ENCODE measurements at places on chromosomes 16 and 17. TPM values are rescaled to one million over a fixed set of nuclear protein-coding genes. Genes with fewer than 3 reads are reported as not detected.

- DNase-seq, result no peak
Observed at GRCh38 chr16:1565083-1565805, 31.8 kb downstream of the TMEM204 start.

DNA sequence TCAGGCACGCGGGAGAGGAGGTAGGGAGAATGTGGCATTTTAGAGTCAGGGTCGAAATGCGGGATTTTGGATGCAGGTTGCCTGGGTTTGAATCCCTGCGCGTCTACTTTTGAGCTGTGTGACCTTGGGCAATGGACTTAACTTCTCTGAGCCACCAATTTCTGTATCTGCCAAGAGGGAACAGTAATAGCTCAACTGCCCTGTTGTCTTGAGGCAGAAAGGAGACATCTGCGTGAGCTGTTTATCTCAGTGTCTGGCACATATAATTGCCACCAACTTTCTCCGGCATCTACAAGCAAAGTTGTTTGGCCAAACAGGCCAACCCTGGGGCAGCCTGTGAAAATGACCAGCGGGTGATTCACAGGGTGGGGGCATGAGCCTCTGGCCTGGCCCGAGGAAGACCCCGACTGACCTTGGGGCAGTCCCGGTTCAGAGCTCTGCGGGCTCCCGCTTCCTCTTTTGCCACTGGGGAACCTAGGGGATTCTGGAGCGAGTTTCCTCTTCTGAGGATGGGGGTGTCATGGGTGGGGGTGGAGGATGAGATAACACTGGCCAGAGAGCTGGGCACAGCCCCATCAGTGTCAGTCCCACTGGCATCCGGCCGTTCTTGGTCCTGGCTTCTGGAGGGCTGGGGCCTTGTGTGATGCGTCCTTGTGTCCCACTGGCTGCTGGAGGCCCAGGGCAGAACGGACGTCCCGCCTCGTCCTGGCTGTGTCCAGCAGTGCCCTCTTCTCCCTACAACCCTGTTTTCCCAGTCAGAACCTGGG lies 1.3 kb downstream of the SNN start:
- no peak for DNase-seq

The GLIS2 gene
- 0.10 TPM for total RNA-seq

DNA sequence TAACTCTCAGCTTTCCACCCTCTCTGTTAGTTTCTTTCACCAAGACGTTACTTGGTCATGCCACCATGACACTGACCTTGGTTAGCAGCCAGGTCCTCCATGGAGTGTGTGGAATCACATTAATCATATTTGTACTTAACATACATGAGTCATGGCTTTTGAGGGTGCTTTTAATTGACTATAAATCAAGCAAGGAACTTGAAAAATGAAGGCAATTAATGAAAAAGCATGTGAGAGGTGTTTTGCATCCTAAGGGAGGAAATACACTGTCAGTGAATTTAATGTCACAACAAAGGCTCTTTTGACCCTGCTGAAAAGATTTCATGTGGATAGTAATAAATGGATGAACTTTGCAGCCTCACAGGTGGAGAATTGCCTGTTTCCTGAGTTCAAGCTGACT lies 240.7 kb downstream of the CDH13 start:
- no peak for DNase-seq

GRCh38 chr16:69613378-69614154 lies 47.8 kb downstream of the NFAT5 start:
- no peak for DNase-seq

The TP53TG3 gene
- not detected for total RNA-seq

DNA sequence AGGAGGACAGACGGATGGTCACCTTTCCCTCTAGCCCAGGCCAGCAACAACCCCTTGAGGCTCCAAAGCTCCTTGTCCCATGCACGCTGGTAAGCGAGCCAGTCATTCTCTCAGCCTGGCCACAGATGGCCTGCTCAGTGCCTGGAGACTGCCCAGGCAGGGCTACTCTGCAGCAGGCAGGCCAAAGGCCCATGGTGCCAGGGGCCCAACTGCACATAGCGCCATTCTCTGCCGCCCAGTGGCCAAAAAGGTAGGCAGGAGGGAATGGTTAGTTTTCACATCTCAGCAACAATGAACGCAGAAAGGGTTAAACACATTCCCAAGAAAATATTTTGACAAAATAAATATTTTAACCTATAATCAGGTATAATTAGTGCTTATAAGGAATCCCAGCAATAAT lies 7.7 kb upstream of the SREBF1 start:
- no peak for DNase-seq

- DNase-seq, result no peak
Observed at GRCh38 chr17:18270046-18270931, 9.8 kb downstream of the MIEF2 start.

DNA sequence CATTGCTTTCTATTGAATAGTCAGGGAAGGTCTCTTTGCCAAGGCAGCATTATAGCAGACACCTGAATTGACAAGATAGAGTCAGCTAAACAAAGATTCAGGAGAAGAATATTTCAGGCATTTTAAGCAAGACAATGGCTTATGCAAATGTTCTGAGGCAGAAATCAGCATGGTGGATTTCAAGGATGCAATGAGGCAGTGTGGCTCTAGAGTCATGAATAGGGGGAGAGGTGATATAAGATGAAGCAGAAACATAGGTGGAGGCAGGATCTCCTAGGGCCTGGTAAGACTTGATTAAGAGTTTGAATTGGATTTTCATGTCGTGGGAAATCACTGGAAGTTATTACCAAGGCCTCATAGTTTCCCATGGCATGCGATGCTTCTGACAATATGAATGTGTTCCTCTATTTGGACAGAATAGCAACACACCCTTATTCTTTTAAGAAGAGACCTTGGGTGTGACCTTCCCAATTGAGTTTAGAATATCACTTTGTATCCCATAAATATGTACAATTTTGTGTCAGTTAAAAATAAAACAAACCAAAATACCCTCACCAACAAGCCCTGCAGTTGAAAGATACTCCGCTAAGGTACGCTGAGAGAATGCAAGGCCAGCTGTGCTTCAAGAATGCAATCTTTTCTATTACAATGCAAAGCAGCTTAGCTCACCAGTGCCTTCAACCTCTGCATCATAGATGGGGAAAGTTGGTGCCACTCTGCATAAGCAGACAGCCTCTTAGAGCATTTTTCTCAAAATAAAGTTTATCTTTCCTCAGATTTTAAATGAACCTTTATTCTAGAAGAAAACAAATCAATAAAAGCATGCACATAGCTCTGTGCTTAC lies 139.6 kb upstream of the SALL1 start:
- DNase-seq, result no peak

DNA sequence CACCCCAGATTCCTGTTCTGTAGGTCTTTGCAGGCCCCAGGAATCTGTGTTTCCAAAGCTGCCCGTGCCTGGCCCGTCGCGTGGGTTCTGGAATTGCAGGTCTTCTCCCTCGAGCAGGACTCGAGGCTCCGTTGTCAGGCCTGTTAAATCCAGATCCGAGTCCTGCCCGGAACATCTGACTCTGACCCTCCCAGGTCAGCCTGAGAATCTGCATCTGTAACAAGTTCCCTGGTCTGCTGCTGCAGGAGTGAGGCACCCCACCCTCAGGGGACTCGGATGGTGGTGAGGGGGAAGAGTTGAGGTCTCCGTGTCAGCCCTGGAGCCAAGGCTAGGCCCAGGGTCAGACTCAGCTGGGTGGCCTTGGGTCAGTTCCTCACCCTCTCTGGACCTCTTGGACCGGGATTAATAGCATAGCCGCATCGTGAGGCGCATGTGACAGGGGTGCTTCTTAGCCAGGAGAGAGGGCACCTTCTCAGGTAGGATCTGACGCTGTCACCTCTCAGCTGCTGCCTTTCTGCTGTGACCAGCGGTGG lies 8.8 kb downstream of the SPIRE2 start:
- no peak for DNase-seq

DNA sequence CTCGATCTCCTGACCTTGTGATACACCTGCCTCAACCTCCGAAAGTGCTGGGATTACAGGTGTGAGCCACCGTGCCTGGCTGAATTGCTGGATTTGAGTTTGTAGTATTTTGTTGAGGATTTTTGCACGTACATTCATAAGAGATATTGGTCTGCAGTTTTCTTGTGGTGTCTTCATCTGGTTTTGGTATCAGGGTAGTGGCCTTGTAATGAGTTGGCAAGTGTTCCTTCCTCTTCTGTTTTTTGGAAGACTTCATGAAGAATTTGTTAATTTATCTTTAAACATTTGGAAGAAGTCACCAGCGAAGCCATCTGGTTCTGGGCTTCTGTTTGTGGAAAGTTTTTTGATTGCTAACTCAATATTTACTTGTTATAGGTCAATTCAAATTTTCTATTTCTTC lies 26.9 kb downstream of the SPNS3 start:
- no peak for DNase-seq

The ZG16B gene
- total RNA-seq, result not detected

DNA sequence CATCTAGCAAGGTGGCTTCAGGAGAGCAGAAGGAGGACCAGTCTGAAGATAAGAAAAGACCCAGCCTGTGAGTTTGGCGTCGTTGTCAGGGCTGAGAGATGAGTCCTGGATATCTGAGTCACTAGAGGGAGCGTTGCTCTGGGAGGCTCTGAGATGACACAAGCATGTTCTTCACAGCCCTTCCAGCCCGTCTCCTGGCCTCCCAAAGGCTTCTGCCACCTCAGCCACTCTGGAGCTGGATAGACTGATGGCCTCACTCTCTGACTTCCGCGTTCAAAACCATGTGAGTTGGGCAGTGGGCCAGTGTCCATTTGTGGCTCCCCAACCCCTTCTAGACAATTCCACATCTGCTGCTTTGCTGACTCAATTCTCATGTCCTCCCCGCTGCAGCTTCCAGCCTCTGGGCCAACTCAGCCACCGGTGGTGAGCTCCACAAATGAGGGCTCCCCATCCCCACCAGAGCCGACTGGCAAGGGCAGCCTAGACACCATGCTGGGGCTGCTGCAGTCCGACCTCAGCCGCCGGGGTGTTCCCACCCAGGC lies 2.3 kb downstream of the TGFB1I1 start:
- no peak for DNase-seq

DNA sequence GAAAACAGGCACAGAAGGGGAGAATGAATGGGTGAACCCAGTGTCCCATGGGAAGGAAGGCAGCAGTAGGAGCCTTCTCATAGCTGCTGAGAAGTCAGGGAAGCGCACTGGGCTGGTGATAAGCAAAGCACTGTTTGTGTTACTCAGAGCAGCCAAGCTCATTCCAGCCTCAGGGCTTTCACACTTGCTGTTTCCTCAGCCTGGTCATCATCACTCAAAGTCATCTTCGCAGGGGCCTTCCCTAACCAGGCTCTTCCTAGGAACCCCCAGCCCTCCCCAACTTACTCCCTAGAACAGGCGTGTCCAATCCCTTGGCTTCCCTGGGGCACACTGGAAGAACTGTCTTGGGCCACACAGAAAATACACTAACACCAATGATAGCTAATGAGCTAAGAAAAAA lies 32.1 kb upstream of the LONP2 start:
- no peak for DNase-seq

The PIRT gene
- not detected for total RNA-seq

GRCh38 chr16:228852-229730 lies at the start of gene LUC7L:
Gene LUC7L, minus strand, starts transcription at chr16:229449. Its CDS starts 110 bp downstream, at chr16:229339.
- DNase-seq, result peak; percentile 75

The PNMT gene
- total RNA-seq, result not detected

The ASPA gene
- not detected for total RNA-seq

DNA sequence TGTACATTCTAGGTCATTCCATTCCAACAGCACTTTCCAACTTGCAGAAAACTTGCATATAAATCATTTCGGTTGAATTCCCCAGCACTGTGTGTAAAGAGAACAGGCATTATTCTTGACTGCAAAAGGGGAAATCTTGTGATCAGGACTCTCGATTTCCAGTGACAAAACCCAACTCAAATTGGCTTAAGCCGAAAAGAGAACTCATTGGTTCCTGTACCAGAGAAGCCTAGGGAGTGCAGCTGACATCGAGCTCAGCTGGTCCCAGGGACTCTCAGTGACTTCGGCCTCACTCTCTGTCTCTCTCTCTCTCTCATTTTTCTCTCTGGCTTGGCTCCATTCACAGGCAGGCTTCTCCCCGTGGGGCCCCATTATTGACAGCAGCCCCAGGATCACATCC lies 30.7 kb downstream of the CD300LF start:
- DNase-seq, result no peak

The CYGB gene
- not detected for total RNA-seq

The CHD9NB gene
- total RNA-seq, result 0.31 TPM

DNA sequence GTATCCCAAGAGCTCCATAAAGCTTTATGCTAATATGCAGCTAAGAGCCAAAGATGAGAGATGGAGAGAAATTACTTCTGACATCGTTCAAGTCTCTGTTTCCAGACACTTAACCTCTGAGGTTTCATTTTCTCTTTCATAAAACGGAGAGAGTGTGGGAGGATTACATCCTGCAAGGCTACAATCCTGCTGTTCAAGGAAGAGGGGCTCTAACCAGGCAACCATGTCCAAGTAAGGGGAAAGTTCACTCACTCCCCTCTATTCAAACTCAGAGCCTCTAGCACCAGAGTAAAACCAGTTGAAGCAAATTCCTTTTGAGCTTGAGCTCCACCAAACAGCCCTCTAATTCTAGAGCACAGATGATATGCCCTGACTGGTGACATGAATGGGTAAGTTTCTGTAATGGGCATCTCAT lies 397.4 kb downstream of the NPIPA8 start:
- DNase-seq, result no peak

The RSL1D1 gene
- total RNA-seq, result 186 TPM

DNA sequence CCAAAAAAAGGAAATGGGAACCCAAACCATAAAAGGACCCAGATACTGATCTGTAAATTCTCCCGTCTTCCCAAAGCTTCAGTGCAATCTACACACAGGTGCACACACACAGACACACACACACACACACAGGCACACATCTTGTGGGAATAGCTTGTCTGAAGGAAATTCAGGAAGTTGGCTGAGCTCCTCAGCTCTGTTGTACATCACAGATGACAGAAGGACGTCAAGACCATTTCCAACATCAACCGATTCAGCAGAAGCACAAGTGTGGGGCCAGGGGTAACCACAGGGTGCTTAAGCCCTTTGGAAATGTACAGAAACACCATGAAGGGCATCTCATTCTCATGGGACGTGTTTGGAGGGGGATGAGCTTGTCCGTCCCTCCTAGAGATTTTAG lies 498.1 kb upstream of the PSMD7 start:
- no peak for DNase-seq

DNA sequence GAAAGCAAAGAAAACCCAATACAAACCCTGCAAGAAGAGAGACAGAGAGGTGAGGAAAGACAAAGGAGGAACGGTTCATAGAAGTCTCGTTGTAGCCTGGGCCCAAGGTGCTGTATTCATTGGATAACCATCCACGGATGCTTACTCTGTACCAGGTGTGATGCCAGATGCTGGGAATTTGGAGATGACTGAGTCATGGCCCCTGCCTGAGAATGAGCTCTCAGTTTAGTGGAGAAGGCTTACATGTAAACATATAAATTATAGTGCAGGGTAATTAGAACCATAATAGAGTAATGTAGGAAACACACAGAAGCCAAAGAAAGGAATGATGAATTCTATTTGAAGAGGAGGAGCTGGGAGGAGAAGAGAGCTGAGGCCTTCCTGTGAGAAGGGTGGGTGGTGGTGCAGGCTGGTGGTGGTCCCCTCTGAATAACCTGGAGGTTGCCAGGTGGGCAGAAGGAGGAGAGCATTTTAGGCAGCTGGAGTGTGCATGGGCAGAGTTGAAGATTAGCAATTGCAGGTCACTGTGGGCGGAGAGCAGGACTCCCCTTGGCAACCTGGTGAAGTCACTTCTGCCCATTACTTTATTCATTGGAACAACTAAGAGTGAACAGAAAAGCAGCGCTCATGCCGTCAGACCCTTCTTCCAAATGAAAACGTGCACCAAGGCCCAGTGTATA lies 7.7 kb upstream of the ZG16 start:
- DNase-seq, result no peak

GRCh38 chr16:88939245-88939971 lies 37.6 kb downstream of the CBFA2T3 start:
- no peak for DNase-seq

All from T-helper 17 cell (primary cell).